ENCODE measurements at places on chromosomes 2 and 18.

DNA sequence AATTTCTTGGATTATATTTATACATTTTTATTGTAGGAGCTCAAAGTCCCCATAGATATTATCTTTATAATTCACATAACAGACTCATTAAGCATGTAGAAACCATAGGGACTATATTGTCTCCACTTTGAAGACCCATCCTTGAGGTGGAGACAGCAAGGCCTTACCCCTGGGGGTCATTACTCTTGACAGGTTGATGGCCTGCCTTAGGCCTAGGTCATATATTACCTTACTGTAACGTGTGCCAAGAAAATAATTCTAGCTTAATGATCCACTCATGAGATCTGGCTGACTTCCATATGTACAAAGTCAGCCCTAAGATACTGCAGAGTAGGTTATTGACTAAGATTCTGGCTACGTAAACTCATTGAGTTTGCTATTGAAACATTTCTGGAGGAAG, 65.4 kb upstream of the GLS start:
- no peak for DNase-seq

DNA sequence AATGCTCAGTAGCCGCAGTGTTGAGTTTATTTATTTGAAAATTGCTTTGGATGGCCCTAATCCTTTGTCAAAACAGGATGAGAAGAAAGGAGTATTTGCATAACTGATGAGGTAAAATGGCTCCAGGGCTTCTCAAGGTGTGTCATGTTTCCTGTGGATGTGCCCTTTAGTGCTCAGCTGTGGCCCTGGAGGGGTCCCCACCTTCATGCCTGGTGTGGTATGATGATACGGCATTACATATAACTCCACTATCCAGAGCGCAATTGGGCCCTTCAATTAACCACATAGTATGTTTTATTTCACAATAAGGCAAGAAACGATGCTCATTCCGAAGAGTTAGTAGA, 39.8 kb upstream of the TMEM178A start:
- DNase-seq, result no peak

GRCh38 chr2:2332381-2332780, 1.3 kb upstream of the MYT1L start:
- no peak for DNase-seq

DNA sequence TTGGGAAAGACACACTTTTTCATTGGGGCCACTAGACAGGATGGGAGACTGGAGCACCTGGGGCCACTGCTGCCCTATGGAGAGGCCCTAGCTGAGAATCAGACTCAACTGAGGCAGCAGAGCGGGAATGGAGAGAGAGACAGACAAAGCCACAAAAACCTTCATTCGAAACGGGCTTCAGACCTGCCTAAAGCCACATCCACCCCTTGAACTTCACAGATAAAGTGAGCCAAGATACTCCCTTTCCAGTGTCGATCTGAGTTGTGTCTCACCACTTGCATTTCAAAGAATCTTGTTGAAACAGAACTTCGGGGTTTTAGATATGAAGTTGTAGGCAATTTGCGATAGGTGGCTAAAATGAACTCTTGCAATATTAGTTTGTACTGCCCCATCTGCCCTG, 11.3 kb upstream of the LDLRAD4 start:
- no peak for DNase-seq

GRCh38 chr2:231228223-231228622, 29.8 kb downstream of the ARMC9 start:
- DNase-seq, result no peak

DNA sequence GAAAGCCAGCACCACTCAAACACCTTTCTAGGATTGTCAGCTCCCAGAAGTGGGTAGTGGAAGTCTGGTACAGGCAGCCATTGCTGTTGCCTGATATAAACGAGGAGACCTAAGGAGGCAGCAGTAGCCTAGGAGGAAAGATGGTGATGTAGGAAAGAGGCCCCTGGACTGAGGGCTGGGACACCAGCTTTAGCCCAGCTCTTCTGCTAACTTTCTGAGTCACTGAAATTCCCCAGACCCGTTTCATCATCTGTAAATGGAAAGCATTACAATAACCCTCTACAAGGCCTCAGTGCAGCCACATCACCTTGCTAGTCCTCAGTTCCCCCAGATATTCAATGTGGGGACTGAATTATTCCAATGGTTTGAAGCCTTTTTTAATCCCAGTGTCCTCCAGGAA, 336.5 kb downstream of the TNS1 start:
- DNase-seq, result no peak

All from stimulated activated CD8-positive, alpha-beta memory T cell treated with anti-CD3 and anti-CD28 coated beads, Interleukin-7, amount 100 ng/mL, for 4 hours (primary cell).